ENCODE measurements at places on chromosomes 3 and 15.
A peak's percentile ranks its signal among the peaks of the same experiment; 100 is the strongest.

DNA sequence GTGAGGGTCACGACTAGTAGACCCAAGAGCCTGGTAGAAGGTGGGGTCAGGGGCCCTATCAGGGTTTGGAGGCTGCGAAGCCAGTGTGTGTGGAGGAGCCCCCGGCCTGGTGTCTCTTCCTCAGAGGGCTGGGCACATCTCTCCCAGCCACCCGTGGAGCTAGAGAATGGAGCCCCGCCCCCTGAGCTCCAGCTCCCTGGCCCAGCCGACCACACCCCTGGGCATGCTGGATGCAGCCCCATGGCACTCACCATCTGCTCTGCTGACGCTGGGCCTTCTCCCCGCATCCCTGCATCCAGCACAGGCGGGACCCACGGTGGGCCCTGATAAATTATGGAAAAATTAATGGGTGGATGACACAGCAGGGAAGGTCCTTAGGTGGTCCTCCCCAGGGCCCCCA is 17.5 kb downstream of the ANKRD63 start:
- no peak for DNase-seq

GRCh38 chr3:54631516-54632325 is 296.1 kb downstream of the LRTM1 start:
- DNase-seq: no peak

GRCh38 chr3:147702509-147702908 is 293.3 kb downstream of the ZIC1 start:
- no peak for DNase-seq

DNA sequence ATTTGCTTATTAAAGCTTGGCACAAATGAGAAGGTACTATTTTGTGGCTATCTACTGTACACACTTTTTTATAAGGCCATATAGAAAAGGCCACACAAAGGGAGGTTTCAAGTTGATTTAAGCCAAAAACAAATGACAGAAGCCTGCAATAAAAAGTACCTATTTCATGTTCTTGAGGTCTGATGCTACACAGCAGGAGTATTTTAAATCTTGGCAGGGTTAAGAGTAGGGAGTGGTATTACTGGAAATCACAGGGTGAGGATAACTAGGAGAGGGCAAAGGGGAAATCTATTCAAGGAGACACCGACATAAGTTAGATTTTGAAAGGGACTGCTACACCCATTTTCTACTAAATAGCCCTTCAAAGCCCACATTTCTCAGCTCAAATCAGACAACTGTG is 146.2 kb downstream of the GREM1 start:
- DNase-seq: no peak

- no peak for DNase-seq
These were observed 35.7 kb upstream of the ZNF770 start for GRCh38 chr15:35023804-35024203.

GRCh38 chr3:123080864-123081562 is 14.2 kb downstream of the PDIA5 start:
- DNase-seq: no peak

DNA sequence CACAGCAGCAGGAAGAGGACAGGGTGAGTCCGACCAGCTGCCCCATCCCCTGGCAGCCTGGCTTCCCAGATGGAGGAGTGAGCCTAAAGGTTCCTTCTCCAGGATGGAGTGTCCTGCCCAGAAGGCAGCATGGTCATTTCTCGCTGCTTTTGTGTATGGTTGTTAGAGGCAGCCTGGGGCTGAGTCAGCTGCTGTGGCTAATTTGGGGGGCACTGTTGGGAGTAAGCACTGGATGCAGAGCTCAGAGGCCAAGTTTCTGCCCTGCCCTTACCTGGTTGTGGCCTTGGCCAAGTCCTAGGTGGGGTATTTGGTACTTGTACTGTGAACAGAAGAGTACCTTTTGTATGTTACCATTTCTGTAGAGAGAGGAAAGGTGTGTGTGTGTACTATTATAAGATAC is 78.6 kb downstream of the ADAMTS7 start:
- no peak for DNase-seq

- no peak for DNase-seq
These were observed 180.0 kb upstream of the EIF1B start for GRCh38 chr3:40129510-40129909.

GRCh38 chr3:100316641-100317069 is 17.9 kb upstream of the NIT2 start:
- peak; percentile 69 for DNase-seq

GRCh38 chr15:59649603-59650002 is 7.7 kb downstream of the GTF2A2 start:
- DNase-seq: no peak

DNA sequence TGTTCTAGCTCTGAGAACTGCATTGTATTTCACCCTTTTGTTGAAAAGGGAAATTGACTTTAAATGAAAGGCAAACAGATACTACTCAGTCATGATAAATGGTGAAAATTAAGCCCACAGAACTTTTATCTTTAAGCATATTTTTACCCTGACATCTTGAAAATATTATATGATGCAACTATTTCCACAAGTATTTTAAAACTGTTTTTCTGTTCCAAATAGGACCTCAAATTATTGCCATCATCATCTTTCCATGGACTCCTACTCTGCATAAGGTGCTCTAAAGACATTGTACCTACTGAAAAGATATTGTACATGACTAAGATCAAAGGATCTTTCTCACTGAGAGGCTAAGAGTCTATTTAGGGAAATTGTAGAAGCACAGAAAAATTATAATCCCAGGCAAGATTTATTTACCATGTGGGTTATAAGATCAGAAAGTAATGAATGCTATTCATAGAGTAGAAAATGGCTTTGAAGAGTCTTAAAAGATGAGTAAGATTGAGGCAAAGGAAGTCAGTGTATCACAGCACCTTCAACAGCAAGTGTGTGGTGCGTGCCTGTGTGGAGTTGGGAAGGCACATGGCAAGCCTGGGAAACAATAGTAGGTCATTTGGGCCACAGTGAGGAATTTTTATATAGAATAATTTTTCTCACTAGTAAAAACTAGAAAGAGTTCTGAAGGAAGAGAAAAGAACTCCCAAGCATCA is 68.8 kb downstream of the VGLL3 start:
- peak; percentile 53 for DNase-seq

- DNase-seq: peak; percentile 39
These were observed 32.4 kb downstream of the GJD2 start for GRCh38 chr15:34722439-34722836.

DNA sequence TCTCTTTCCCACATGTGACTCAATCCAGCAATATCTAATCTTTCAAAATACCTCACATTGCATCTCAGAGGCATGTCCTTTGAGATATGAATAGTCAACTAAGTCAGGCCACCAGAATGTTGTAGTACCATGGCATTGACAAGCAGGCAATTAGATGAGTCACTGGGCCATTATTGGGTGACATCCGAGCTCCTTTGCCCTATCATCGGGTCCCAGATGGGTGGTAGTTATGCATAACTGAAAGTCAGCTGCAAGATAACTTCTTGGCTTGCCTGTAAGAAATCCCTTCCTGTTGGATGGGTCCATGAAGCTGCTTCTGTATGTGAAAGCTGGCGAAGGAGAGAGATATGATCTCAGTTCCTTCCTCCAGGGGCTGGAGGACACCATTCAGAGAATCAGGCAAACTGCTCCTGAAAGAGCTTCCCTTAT is 32.8 kb downstream of the ARRDC4 start:
- no peak for DNase-seq

- no peak for DNase-seq
These were observed 80.9 kb downstream of the DUT start for GRCh38 chr15:48411971-48412591.

DNA sequence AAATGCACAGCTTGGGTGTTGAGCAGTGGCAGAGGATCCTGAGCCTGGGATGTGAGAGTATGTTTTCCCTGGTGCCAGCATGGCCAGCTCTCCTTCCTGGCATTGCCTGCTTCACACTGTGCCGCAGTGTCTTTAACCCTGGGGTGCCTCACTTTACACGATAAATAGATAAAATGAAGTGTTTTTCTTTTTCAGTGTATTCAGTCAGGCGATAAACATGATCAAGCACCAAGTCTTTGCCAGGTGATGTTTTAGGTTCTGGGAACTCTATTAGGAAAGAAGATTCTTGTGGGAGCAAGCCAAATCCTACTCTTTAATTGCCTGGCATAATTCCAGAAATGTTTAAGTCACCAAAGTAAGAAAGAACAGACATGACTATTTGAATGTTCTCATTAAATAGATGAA is 14.0 kb downstream of the ABHD6 start:
- no peak for DNase-seq

- no peak for DNase-seq
These were observed 102.9 kb upstream of the ARHGEF3 start for GRCh38 chr3:56904552-56905215.

DNA sequence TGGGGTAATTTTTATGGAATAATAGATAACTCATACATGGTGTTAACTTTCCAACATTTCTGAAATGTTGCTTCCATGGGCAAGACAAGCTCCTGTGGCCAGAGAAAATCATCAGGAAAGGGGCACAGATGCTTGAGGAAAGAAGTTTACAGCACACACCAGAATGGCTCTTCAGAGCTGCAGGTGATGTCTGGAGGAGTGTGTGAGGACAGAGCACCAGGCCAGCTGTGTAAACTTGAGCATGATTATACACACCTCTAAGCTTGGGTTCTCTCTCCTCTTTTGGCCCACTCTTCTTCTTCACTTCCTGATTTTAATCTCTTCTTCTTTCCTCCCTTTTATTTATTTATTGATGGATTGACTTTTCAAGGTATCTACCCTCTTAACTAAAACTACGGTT is 676.0 kb downstream of the GRM7 start:
- no peak for DNase-seq

DNA sequence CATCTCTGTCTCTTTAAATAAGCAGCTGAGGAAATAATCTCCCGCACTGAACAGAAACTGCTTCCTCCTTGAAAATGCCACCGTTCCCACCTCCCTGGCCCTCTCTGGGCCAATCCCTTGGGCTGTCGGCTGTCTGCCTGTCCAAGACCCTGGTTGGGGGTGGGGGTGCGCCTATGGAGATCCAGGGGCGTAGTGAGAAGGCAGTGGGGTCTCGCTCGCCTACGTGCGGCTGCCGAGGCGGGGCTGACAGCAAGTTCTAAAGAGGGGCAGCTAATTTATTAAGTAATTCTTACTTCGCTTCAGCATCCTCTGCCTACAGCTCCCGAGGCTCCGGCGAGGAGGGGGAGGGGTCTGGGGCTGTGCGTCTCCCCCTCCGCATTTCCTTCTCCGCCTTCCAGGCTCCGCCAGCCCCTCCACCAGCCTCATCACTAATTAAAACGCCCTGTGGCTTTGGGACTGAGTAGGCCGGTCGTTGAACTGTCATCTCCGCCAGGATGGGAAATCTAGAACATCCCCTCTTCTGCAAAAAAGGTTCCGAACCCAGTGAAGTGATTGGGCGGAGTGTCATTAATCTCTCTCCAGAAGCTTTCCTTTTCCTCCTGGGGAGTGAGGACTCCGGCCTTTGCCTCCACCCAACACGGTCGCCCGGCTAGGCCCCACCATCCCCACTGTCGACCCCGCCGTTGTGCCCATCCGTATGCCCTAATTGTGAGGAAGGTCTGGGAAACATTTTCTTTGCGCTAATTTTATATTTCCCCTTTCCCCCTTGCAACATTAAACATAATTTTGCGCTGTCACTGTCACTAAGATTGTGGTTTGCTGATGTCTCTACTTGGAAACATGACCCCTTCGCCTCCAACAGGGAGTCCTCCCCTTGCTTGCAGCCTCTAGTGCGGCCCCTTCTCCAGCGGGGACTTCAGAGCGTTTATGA is 16.9 kb downstream of the NR2F2 start:
- DNase-seq: peak; percentile 66

- DNase-seq: no peak
These were observed 171.8 kb downstream of the ALCAM start for GRCh38 chr3:105538483-105538882.

- DNase-seq: no peak
These were observed 133.6 kb upstream of the ICE2 start for GRCh38 chr15:60612400-60613048.

DNA sequence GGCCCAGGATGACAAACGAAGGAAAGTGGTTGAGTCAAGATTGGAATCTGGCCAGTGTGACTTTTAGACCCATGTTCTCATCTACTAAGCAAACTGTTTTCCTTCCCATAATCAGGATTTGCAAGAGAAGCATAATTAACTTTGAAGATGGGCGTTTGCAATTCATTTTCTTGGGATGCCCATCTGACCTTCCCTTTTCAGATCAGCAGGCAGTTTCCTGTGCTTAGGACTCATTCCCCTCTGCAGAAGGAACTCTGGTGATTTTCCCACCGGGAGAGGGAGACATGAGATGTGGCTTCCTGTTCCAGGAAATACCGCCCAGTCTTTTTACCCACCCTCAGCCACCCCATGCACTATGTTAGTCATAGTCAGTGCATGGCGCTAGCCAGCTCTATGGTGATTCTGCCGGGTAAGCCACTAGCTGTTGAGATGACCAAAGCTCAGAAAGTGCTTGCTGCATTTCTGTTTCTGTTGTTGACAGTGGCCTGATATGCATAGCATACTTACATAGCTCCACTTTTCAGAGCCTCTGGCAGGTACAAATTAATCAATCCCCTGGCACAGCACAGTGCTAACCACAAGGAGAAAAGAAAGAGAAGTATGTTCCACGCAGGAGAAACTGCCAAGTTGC is 129.4 kb downstream of the VGLL4 start:
- DNase-seq: peak; percentile 88

GRCh38 chr3:44957986-44958385 is 18.0 kb downstream of the ZDHHC3 start:
- DNase-seq: no peak

GRCh38 chr3:31008994-31009393 is 114.5 kb upstream of the GADL1 start:
- peak; percentile 36 for DNase-seq

DNA sequence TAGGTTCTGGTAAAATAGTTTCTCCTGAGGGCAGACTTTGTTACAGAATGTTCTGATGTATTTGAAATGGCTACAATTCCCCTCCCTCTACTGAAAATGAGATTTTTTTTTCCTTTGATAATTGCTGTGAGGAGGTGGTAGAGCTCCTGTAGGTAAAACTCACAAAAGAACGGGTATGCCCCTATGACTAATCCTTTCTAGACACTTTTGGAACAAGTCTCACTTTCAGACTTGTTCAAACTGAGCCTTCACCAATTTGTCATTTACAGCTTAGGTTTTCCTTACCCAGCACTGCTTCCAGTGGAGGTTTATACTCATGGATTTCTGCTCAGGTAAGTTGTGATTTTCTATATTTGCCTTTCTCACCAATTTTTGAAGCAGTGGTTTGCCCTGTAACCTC is 115.6 kb downstream of the NLGN1 start:
- DNase-seq: no peak

- no peak for DNase-seq
These were observed 387.9 kb downstream of the ZIC1 start for GRCh38 chr3:147797095-147797494.

GRCh38 chr3:23170291-23170690 is 32.8 kb upstream of the UBE2E2 start:
- DNase-seq: peak; percentile 17

Data from HCEC 1CT (cell line).